Activated CD4-positive, alpha-beta memory T cell treated with anti-CD3 and anti-CD28 coated beads, Interleukin-2, amount 10 ng/mL, durations not matched to agents 7 days and 5 days (primary cell): ENCODE measurements at places on chromosomes 1 and 21. TPM values are rescaled to one million over a fixed set of nuclear protein-coding genes. Genes with fewer than 3 reads are reported as not detected.

ALPL gene
- not detected for total RNA-seq

GRCh38 chr1:54600947-54601721 is 22.2 kb downstream of the FAM151A start:
- no peak for DNase-seq
- no peak overlapping the region for H3K27ac ChIP-seq
- H3K4me1 ChIP-seq = peaks cover 13% of the 10 kb centered on the region
- H3K36me3 ChIP-seq = no peaks in the 10 kb centered on the region

SPRR2B gene
- total RNA-seq = not detected

DNA sequence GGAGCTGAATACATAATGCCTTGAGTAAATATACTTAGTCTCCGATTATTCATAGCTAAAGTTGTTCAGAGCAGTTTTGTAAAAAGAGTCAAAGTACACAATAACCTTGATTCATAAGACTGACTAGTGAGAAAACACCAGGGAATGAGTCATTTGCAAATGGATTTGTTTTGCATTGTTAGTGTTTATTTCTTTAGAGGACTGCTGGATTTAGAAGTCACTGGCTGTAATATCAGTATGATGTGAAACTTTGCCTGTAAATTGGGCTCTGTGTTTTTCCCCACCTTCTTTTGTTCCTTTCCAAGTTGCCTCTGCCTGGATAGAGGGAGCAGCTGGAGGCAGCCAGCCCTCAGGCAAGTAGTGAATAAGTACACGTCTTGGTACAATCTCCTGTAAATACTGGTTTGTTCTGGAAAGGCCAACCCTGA is 474.7 kb downstream of the NUF2 start:
- no peaks in the 10 kb centered on the region for H3K4me1 ChIP-seq
- no peaks in the 10 kb centered on the region for H3K36me3 ChIP-seq
- no peak overlapping the region for H3K27ac ChIP-seq
- no peak overlapping the region for H3K4me3 ChIP-seq
- no peaks in the 10 kb centered on the region for H3K27me3 ChIP-seq
- DNase-seq = no peak

- H3K27me3 ChIP-seq = no peaks in the 10 kb centered on the region
- H3K4me3 ChIP-seq = no peak overlapping the region
- H3K27ac ChIP-seq = no peak overlapping the region
- no peaks in the 10 kb centered on the region for H3K36me3 ChIP-seq
Observed at GRCh38 chr1:164633997-164634396, 75.0 kb downstream of the PBX1 start.

DNA sequence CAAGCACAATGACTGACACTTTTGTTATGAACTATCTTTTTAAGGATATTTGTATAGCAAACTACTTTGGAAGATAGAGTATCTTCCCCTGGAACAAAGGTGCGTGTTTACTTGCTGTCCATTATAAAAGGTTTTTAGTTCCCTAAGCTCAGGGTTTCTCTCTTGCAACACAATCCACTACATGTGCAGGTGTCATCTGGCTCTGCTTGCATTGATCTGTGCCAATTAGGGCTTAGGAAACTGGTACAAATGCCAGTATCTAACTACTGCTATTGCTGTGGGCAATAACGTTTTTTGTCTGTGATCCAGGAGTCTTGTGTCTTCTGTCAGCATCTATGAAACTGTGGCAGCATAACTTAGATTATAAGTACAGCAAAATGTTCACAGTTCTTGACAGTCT is 68.3 kb upstream of the ABCD3 start:
- H3K27me3 ChIP-seq = peaks cover 11% of the 10 kb centered on the region
- no peak overlapping the region for H3K4me3 ChIP-seq
- no peak for DNase-seq
- no peak overlapping the region for H3K27ac ChIP-seq
- no peaks in the 10 kb centered on the region for H3K4me1 ChIP-seq
- no peaks in the 10 kb centered on the region for H3K36me3 ChIP-seq

- H3K27ac ChIP-seq = no peak overlapping the region
- DNase-seq = no peak
- no peaks in the 10 kb centered on the region for H3K27me3 ChIP-seq
- H3K36me3 ChIP-seq = no peaks in the 10 kb centered on the region
- no peak overlapping the region for H3K4me3 ChIP-seq
Observed at GRCh38 chr1:53460666-53461322, 1.6 kb downstream of the DMRTB1 start.

CHI3L1 gene
- not detected for total RNA-seq

GRCh38 chr1:219990782-219991510 is 55.4 kb downstream of the EPRS1 start:
- H3K4me1 ChIP-seq = no peaks in the 10 kb centered on the region
- H3K4me3 ChIP-seq = no peak overlapping the region
- no peak overlapping the region for H3K27ac ChIP-seq
- H3K27me3 ChIP-seq = no peaks in the 10 kb centered on the region
- H3K36me3 ChIP-seq = peaks cover 43% of the 10 kb centered on the region

- H3K27me3 ChIP-seq = peaks cover 18% of the 10 kb centered on the region
- H3K27ac ChIP-seq = no peak overlapping the region
- no peaks in the 10 kb centered on the region for H3K36me3 ChIP-seq
- H3K4me1 ChIP-seq = no peaks in the 10 kb centered on the region
- DNase-seq = no peak
Observed at GRCh38 chr1:8016210-8016894, 9.8 kb downstream of the ERRFI1 start.

ABCB10 gene
- 29.8 TPM for total RNA-seq

BACE2 gene
- 2.0 TPM for total RNA-seq

DNA sequence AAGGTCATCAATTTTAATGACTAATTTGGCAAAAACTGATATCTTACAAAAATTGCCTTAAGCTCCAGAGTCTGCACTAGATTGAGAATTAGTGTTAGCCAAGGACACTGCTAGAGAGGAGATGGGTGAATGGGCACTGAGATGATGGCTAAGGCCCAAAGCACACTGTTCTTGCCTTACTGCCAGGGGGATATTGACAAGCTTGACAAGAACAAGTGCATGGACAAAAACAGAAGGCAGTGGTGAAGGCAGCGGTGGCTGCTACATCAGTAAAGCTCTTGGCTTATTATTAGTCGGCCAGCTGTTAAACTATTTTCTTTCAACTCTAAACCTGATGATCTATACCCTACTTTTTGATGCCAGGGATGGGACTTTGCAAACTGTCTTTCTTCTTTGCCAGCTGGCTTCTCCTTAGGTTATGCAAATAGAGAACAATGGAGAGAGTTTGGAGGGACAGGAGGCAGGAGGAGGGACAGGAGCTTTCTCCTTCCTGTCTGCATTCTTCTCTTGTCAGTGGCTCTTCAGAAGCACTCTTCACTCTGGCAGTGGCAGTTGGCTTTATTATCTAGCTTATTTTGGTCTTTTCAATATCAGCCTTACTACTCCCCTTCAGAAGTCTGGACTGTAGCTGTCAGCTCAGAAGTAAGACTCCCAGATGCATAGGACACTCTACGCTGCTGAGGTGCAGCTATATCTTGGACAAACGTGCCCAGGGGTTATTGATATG is 853.5 kb upstream of the TMPRSS15 start:
- no peaks in the 10 kb centered on the region for H3K4me1 ChIP-seq
- no peak overlapping the region for H3K27ac ChIP-seq
- H3K4me3 ChIP-seq = no peak overlapping the region
- H3K27me3 ChIP-seq = no peaks in the 10 kb centered on the region
- DNase-seq = no peak

OR2T33 gene
- total RNA-seq = not detected

RGSL1 gene
- total RNA-seq = not detected

DNA sequence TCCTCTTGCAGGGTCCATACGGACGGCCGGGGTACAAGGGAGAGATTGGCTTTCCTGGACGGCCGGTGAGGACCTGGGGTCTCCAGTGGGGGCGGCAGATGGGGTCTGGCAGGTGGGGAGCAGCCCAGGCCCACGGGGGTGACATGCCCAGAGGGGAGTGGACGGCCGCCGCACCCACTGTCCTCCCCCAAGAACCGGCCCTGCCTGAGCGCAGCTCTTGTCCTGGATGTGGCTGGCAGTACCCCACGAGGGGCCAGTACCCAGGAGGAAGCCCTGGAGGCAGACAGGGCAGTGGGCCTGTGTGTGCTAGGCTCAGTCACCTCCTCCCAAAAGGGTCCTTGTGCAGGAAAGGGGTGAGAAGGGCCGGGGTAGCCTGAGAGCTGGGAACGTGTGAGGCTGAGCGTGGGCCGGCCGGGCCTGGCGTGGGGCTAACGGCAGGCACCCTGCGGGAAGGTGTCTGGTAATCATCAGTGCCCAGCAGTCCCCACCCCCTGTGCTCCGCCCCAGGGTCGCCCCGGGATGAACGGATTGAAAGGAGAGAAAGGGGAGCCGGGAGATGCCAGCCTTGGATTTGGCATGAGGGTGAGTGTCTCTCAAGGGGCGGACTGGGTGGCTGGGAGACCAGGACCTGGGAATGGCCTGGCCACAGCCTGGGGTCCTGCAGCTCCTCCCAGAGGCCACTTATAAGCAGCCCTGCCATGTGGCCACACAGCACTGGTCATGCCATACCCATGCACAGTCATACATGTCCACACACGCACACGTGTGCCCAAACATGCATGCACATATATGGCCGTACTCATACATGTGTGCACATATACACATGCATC is 47.2 kb downstream of the SLC19A1 start:
- no peaks in the 10 kb centered on the region for H3K4me1 ChIP-seq
- H3K27me3 ChIP-seq = no peaks in the 10 kb centered on the region
- H3K4me3 ChIP-seq = no peak overlapping the region
- H3K36me3 ChIP-seq = peaks cover 6% of the 10 kb centered on the region
- DNase-seq = no peak

SMPDL3B gene
- total RNA-seq = 0.93 TPM

ZNF697 gene
- total RNA-seq = 0.15 TPM

- no peak for DNase-seq
- no peaks in the 10 kb centered on the region for H3K27me3 ChIP-seq
- H3K36me3 ChIP-seq = no peaks in the 10 kb centered on the region
- no peak overlapping the region for H3K27ac ChIP-seq
Observed at GRCh38 chr1:244067893-244068292, 16.8 kb downstream of the ZBTB18 start.

GRCh38 chr1:50266509-50266908 is 156.7 kb downstream of the DMRTA2 start:
- DNase-seq = no peak
- no peak overlapping the region for H3K4me3 ChIP-seq
- peaks cover 1% of the 10 kb centered on the region for H3K4me1 ChIP-seq
- H3K27ac ChIP-seq = no peak overlapping the region
- no peaks in the 10 kb centered on the region for H3K27me3 ChIP-seq

NTRK1 gene
- total RNA-seq = 1.6 TPM

ADPRS gene
- total RNA-seq = 29.9 TPM

DNA sequence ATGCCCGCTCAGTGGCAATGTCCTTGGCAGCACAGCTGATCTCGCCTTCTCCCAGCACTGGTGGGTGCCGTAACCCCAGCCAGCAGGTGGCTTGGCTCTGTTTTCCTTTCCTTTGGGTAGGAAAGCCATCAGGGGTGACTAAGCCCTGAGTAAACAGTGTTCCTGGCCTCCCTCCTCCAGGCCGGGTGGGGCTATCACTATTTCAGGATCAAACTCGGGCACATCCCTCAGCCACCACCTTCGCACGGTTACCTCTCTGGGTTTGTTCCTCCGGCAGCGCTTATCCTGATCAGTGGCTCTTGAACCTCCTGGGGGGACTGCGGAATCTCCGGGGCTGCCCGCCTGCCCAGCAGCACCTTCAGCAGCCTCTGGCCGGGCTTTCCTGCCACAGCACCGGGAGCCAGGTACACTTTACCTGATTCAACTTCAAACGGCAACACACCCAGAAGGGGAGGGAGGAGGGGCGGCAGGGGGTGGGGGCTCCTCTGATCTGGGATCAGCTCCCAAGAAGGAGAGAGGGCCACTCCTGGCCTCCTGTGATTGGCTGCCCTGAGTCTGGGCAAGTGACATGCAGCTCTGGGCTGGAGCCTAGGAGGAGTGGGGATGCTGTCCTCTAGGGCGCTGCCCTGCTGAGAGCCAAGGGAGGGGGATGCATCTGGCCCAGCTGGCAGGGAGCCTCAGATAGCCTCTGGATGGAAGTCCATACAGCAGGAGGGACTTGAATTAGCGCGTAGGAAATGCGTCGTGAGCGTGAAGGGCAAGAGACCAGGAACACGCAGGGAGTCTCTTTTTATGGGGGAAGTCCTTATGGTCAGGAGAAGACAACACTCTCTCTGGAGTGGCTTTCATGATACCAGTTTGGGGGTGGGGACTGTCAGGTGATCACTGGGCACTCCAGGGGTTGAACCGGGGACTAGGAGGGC is at the start of gene ASCL5:
Gene ASCL5, minus strand, starts transcription at position 353 of the 923 bp plus-strand sequence. CDS start 11,812 bp downstream, outside the sequence.
- H3K4me1 ChIP-seq = no peaks in the 10 kb centered on the region
- no peaks in the 10 kb centered on the region for H3K36me3 ChIP-seq
- H3K27me3 ChIP-seq = peaks cover 16% of the 10 kb centered on the region
- no peak within 1 kb of the TSS for H3K4me3 ChIP-seq

DNA sequence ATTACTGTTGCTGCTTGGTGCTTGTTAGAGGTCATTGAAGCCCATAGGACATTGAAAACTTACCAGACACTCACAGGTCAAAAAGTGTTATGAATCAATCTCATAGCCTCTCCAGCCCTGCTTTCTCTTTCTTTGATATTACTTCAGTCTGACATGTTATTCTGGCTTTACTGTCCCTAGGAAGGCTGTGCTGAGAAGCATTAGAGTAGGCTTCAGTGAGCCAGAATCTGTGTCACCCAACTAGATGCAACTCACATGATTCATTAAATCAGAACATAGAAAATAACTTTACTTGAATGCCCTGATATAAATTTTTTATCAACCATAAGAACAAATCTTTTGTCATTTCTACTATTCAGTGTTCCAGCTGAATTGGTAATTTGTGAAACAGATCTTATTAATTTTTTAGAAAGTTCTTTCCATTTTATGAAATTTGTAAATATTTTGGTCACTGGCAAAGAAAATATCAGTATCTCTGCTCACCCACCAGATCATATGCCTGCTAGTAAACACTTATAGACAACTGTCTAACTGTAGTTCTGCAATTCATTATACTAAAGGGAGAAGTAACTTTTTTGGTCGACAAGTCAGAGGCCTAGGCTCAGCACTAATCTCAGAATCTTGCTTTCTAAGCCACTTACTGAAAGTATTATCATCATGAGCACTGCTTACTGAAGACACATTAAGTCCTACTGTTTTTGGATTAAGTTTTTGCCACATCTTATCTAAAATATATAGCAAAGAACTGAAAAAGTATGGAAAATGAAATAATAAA is 48.2 kb downstream of the RPAP2 start:
- H3K27me3 ChIP-seq = no peaks in the 10 kb centered on the region
- DNase-seq = no peak
- peaks cover 5% of the 10 kb centered on the region for H3K4me1 ChIP-seq
- H3K4me3 ChIP-seq = no peak overlapping the region
- peaks cover 46% of the 10 kb centered on the region for H3K36me3 ChIP-seq

CNR2 gene
- total RNA-seq = 0.08 TPM

GRCh38 chr1:41591891-41592290 is 107.4 kb upstream of the EDN2 start:
- no peak overlapping the region for H3K4me3 ChIP-seq
- peaks cover under 1% of the 10 kb centered on the region for H3K4me1 ChIP-seq
- no peak overlapping the region for H3K27ac ChIP-seq
- no peak for DNase-seq
- H3K36me3 ChIP-seq = peaks cover 19% of the 10 kb centered on the region

PTGER3 gene
- total RNA-seq = not detected

GRCh38 chr1:11138029-11138428 is 38.4 kb upstream of the EXOSC10 start:
- no peak overlapping the region for H3K4me3 ChIP-seq
- H3K27ac ChIP-seq = no peak overlapping the region
- H3K27me3 ChIP-seq = no peaks in the 10 kb centered on the region
- no peaks in the 10 kb centered on the region for H3K4me1 ChIP-seq
- H3K36me3 ChIP-seq = peaks cover 27% of the 10 kb centered on the region
- no peak for DNase-seq
